Spinal cord (tissue), 10 donors: ENCODE measurements at places on chromosomes 6 and 20. TPM values are rescaled to one million over a fixed set of nuclear protein-coding genes. Genes with fewer than 3 reads are reported as not detected.

GRCh38 chr6:157951828-157952227 lies 29.8 kb upstream of the SYNJ2 start:
- no peak for DNase-seq

DNA sequence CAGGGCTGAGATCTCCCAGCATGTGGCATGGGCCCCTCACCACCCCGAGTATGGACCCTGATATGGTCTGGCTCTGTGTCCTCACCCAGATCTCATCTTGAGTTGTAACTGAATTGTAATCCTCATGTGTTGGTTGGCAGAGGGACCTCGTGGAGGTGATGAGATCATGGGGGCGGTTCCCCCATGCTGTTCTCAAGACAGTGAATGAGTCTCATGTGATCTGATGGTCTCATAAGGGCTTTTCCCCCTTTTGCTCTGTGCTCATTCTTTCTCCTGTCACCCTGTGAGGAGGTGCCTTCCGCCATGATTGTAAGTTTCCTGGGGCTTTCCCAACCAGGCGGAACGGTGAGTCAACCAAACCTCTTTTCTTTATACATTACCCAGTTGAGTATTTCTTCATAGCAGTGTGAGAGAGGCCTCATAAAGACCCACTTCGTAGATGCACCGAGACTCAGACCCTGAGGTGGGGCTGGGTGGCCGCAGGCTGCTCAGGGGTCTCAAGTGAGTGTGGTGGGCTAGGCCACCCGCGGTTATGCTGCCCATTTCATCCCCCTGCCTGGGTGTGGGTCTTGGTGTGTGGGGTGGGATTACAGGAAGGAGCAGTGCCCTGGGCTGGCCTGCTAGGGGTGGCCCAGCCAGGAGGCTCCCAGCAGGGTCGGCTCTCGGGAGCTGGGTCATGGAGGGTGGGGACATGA lies 26.2 kb upstream of the GATA5 start:
- DNase-seq: no peak

- no peak for DNase-seq
These were observed 2.7 kb downstream of the ID1 start for GRCh38 chr20:31607640-31608250.

- no peak for DNase-seq
These were observed 170.2 kb downstream of the SCP2D1 start for GRCh38 chr20:18983796-18984195.

GRCh38 chr6:8858854-8859331 lies 423.5 kb upstream of the SLC35B3 start:
- DNase-seq: no peak

Gene SIRPD
- polyA plus RNA-seq: not detected

Gene GINS1
- polyA plus RNA-seq: 14.8 TPM
